ENCODE measurements at places on chromosomes 2 and 18.

DNA sequence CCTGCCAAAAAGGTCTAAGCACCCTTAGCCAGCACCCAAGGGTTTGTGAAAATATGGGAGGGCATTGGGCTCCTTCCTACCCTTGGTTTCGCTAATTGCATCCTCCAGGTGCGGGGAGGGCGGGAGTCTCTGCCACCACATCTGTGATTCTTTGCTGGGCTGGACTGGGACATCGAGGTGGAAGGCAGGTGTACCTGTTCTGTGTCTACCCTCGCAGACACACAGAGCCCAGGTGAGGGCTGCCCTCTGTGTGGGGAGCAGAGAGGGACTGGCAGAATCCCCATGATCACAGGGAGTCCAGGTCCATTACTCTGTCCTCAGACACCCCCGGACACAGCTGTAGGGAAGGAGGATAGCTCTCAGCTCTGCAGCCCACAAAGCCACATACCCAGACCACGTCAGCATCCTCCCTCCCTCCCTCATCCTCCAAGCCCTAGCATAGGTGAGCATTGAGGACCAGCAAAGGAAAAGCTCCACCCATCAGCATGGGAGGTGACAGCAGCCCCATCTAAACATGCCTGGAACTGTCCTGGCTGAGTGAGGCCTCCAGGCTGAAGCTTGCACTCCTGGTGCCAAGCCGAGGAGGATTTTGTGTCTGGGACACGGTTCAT is 49.8 kb downstream of the PLB1 start:
- no peak for DNase-seq

GRCh38 chr2:170524828-170525565 is 190.1 kb upstream of the SP5 start:
- no peak for DNase-seq

GRCh38 chr2:4256351-4256750 is 553.0 kb downstream of the DCDC2C start:
- no peak for DNase-seq

DNA sequence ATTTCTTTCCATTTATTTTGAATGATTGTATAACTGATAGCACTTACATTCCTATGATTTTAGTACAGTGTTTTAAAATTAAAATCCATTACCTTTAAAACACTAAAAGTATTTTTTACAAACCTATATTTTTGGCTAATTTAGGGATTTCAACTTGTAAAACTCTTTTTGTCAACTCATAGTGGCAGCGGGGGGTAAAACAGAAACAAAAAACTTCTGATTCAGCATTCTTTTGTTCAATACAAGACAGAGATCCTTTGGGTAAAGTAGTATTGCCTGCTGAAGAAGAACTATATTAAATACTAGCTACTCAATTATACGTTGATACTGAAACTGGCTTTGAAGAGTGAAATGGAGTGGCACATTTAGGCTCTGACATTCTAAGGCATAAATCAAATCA is 437.4 kb upstream of the CDH19 start:
- DNase-seq: no peak

DNA sequence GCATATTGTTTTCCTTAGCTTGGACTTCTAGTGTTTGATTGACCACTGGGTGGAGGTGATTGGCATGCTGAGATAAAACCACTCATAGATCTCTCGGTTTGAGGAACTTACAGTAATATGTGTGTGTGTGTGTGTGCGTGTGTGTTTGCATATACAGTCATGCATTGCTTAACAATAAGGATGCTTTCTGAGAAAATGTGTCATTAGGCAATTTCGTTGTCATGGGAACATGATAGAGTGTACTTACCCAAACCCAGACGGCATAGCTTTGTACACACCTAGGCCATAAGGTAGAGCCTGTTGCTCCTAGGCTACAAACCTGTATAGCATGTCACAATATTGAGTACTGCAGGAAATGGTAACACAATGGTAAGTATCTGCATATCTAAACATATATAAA is 167.3 kb downstream of the NYAP2 start:
- DNase-seq: no peak

GRCh38 chr2:236830926-236831325 is 254.8 kb upstream of the COPS8 start:
- no peak for DNase-seq

DNA sequence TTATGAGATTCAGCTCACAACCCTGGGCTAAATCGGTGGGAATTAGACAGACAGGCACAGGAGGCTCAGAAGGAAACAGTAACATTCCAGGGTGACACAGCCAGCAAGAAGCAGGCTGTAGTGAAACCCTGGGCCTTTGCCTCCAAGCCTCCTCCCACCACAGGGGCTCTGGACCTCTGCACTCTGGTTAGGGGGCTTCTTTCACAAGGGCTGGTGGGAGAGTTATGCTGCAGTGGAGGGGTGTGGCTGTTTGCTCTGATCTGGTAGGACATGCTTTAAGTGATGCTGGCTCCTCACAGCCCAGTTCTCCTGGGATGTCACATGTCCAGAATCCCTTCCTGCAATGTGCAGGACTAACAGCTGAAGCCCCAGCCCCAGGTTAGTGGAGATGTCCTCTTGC is 109.9 kb downstream of the TGFA start:
- DNase-seq: no peak

DNA sequence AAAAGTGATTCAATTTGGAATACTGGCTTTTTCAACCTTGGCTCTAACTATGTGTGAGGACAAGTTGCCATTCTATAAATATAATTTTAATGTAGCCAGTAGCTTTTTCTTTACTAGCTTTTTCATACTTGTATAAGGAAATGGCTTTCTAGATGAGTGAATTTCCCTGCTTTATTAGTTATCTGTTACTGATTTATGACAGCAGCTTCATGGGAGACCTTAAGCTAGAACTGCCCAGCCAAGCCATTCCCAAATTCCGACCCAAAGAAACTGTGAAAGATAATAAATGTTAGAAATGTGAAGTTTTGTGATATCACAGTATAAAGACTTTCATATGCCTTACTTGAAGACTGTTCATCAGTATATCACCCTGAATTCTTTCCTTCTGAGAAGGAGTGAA is 32.3 kb downstream of the BABAM2 start:
- no peak for DNase-seq

- no peak for DNase-seq
Observed at GRCh38 chr2:203728321-203728720, 21.9 kb downstream of the CD28 start.

GRCh38 chr2:174682007-174682577 is 82.2 kb downstream of the CHRNA1 start:
- DNase-seq: no peak

DNA sequence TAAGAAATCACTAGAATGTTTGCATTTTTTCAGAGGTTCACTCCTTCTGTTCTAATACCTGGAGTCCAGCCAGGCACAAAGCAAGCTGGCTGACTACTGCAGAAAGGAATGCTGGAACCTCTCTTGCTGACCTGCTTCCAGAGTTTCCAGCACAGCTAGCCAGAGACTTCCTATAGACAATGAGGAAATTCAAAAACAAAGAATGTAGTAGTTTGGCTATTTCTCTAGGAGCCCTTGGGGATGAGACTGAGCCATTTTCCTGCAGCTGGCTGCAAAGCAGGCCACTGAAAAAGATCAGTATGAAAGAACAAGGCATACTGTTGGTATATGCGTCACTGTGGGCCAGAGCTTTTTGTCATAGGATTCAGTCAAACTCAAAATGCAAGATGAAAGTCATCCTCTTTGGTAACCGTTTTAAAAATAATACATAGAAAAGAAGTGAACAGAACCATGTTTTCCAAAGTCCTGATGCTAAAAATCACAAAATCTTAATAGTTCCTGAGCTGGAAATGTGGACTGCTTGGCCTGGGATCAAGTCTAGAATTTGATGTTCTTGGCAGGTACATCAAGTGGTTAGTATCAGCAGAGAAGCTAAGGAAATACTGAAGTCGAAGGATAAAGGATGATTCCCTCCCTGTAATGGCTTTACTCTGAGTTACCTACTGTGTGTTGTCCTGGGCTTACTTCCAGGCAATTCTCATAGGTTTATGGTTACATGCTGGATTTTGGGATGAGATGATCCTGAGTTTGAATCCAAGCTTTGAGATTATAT is 9.0 kb upstream of the DSEL start:
- DNase-seq: no peak

DNA sequence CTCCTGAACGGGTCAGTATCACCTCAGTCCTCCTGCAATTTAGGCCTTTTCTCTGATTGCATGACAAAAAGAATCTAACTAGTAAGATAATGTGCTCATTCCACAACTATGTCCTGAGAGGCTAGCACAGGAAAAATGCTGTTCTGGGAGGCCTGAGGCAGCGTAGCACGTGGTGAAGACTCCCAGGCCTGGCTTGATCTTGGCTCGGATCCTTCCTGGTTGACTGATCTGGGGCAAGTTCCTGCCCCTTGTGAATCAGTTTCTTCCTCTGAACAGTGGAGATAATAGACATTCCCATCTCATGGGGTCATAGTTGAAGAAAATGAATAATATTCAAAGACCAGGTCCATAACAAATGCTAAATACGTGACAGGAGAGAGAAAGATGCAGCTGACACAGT is 12.3 kb downstream of the FBLN7 start:
- DNase-seq: no peak

DNA sequence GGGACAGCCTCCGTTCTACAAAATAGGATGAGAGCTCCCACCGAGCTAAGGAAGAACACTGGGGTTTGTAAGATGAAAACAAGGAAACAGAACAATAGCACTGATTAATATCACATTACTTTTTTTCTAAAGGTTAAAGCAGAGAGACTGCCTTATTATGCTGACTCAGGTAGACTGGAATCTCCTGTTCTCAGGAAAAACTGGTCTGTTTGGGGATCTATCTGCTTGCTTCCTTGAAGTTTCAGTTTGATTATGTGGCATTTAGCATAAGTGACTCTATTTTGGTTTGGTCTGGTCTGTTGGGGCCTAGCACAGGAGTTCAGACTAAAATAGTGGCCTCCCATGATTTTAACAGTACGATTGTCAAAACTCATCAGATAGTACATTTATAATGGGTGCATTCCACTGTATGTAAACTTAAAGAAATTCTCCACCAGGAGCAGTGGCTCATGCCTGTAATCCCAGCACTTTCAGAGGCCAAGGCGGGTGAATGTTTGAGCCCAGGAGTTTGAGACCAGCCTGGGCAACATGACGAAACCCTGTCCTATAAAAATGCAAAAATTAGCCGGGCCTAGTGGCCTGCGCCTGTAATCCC is 64.1 kb upstream of the NDUFV2 start:
- DNase-seq: no peak

DNA sequence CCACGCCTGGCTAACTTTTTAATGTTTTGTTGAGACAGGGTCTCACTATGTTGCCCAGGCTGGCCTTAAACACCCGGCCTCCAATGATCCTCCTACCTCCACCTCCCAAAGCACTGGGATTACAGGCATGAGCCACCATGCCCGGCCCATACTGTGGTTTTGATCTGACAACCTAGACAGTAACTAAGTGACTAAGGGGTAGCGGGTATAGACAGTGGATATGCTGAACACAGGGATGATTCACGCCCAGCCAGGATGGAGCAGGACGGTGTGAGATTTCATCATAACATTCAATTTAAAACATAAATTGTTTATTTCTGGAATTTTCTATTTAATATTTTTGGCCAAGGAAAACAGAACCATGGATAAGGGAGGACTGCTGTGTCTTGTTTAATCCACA is 36.0 kb upstream of the YPEL5 start:
- DNase-seq: no peak

DNA sequence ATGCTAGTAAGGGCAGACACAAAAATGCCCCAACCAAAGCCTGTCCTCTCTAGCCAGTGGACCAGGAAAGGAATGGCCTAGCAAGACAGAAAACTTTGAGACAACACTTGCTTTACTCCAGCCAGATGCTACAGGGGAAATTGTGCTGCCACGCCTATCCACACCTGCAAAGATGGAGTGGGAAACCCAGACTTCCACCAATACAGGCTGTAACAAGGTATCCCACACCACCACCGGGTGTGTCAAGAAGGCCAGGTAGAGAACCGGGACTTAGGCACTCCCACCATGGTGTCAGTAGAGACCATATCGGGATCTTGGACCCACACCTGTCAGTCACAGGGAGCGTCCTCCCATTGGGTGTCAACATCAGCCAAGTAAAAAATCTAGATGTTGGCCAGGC is 16.2 kb upstream of the ESPNL start:
- no peak for DNase-seq

- no peak for DNase-seq
Observed at GRCh38 chr2:199977984-199978415, 22.6 kb downstream of the MAIP1 start.

DNA sequence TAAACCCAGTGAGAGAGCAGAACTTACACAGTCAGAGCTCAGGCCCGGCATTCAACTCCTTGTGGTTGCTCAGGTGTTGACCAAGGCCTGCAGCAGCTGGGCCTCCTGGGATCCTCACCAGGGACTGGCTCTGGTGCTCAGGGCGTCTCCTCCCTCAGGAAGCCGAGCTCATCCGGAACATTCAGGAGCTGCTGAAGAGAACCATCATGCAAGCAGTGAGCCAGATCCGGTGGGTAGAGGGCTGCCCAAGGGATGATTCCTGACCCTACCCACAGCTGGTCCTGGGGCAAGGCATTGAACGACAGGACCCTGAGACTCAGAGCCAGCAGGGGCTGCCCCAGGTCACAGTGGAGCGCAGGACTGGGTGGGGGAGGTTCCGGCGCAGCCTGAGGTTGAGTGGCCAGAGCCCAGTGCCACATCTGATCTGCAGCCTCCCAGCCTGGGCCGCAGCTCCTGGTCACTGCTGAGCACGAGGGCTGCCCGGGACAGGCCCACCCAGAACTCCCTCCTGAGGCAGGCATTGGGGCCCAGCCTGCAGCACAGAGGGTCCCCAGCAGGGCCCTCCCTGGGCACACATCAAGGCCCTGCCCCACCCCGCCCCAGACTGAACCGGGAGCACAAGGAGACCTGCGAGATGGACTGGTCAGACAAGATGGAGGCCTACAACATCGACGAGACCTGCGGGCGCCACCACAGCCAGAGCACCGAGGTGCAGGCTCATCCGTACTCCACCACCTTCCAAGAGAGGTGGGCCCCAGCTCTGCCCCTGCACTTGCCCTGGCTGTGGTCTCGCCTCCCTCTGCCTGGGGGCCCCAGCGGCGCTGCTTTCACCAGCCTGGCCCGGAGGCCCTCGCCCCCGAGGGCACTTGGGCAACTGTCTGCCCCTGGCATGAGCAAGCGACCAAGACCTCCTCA is 2.4 kb downstream of the TEKT4 start:
- DNase-seq: no peak

DNA sequence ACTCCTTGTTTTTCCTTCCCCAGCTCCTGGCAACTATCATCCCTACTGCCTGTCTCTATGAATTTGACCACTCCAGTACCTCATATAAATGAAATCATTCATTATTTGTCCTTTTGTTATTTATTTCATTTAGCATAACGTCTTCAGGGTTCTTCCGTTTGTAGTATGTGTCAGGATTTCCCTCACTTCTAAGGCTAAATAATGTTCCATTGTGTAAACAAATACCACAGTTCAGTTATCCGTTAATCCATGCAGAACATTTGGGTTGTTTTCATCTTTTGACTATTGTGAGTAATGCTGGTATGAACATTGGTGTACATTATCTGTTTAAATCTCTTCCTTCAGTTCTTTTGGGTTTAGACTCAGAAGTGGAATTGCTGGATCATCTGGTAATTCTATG is 18.8 kb downstream of the DYNC2LI1 start:
- no peak for DNase-seq

GRCh38 chr2:226754821-226755604 is 44.6 kb downstream of the IRS1 start:
- no peak for DNase-seq

- no peak for DNase-seq
Observed at GRCh38 chr2:118835746-118836410, 11.6 kb downstream of the EN1 start.

- no peak for DNase-seq
Observed at GRCh38 chr2:174486563-174487107, at the start of gene GPR155. TSS of gene GPR155 (minus strand) at chr2:174487029. CDS start at chr2:174481956, 5,073 bp downstream.

GRCh38 chr2:47239119-47239969 is 84.2 kb upstream of the STPG4 start:
- DNase-seq: no peak

- no peak for DNase-seq
Observed at GRCh38 chr2:101518578-101519492, 43.9 kb upstream of the RFX8 start.

All from chondrocyte (in vitro differentiated cells).